ENCODE measurements at places on chromosomes 12 and 14. TPM values are rescaled to one million over a fixed set of nuclear protein-coding genes. Genes with fewer than 3 reads are reported as not detected.

Gene SERPINA1
- total RNA-seq, result 9.1 TPM

Gene NKX2-1
- 0.84 TPM for total RNA-seq

DNA sequence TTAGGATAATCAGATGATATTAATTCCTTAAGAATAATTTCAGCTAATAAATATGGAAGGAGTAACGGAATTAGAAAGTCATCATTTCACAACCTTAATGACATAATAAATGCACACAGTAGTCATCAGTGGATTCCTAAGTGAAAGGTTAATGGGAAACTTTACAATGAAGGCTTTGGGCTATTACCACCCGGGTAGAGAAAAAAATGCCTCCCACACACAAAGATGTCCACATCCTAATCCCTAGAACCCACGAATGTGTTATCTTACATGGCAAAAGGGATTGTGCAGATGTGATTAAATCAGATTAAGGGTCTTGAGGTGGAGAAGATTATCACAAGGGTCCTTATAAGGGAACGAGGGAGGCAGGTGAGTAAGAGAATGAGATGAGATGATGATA is 5.6 kb downstream of the TMED10 start:
- no peak for DNase-seq

GRCh38 chr12:11568762-11569478 is 80.6 kb upstream of the ETV6 start:
- DNase-seq, result no peak

DNA sequence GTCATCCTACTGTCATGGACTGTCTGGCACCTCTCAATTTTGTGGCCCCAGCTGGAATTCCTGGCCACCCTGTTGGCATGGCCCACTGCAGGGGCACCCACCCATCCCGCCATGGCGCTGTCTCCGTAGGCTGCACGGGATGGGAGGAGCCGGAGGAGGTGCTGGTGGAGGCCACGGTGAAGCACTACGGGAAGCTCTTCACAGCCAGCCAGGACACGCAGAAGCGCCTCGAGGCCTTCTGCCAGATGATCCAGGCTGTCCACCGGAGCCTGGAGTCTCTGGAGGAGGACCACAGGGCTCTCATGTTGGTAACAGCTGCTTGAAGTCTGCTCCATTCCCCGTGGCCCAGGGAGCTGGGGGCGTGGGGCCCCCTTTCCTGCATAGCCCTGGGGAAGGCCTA is 3.9 kb downstream of the CCDC197 start:
- DNase-seq, result no peak

Gene KRT86
- total RNA-seq, result 1.5 TPM

DNA sequence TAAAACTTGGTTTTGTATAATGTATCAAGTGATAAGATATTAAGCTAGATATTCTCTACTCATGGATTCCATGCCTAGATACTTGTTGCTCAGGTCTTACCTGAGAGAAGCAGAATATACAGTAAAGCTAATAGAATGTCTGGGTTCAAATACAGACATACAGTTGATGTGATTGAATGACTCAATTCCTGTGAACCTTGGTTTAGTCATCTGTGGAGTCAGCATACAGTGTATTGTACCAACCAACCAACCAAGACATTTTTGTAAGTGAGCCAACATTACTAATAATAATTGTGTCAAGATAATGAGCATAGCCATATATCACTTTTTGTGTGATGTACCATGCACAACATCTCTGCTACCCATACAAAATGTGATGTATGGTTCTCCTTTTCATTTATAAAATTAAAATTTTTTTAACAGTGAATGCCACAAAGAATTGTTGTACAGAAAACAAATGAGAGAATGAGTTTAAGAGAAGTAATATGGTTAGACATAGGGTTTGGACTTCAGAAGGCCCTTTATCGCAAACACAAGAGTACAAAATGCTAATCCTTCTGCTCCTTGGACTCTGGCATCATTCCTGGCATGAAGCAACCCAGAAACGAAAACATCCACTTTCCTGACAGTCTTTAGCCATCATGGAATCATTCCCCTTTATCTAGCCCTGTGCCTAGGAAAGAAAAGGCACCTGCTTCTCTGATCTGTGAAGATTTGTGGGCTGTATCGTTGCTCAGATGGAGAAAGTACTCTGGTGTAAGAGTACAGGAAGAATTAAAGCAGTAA is 977.2 kb upstream of the USP15 start:
- no peak for DNase-seq

DNA sequence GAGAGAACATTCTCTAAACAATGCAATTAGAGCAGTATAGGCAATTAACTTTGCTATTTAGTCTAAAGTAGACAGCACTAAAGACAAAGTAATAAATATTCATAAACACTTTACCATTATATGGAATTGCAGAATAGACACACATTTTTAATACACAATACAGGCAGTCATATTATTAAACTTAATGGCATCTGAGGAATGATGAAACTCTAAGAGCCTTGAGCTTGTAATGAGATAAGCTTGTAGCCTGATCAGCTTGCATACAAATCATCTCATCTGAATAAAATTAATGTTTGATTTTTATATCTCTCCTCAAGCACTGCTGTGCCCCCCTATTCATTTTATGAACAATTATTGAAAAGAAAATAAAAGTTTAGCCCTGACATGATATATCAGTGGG is 107.6 kb downstream of the MGAT4C start:
- no peak for DNase-seq

Gene AQP6
- not detected for total RNA-seq

Gene CCDC175
- total RNA-seq, result not detected

GRCh38 chr12:121579981-121580868 is 598 bp downstream of the KDM2B start:
- no peak for DNase-seq

DNA sequence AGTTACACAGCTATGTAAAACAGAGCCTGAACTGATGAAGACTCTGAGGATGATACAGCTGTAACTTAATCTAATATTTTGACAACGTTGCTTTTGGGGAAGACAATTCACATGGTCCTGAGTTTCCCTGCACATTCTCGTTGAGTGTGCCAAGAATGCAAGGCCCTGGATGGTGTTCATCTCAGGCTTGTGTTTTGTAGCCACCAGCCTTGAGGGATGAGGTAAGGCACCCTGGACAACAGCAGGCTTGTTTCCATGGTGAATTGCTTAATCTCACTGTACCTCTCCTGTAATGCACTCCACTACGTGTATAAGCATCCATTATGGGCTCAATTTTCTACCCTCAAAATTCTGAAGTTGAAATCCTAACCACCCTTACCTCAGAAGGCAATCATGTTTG is 2.1 kb downstream of the CATSPERB start:
- no peak for DNase-seq

Gene KLRC3
- total RNA-seq, result 1.8 TPM

- DNase-seq, result no peak
Observed at GRCh38 chr14:101813833-101814232, 52.3 kb downstream of the PPP2R5C start.

GRCh38 chr12:117563007-117563406 is 201.6 kb upstream of the NOS1 start:
- no peak for DNase-seq

GRCh38 chr14:97442363-97442762 is 645.2 kb downstream of the VRK1 start:
- no peak for DNase-seq

GRCh38 chr14:76810525-76810924 is 2.2 kb downstream of the ANGEL1 start:
- no peak for DNase-seq

GRCh38 chr12:3542911-3543310 is 51.9 kb downstream of the PRMT8 start:
- no peak for DNase-seq

DNA sequence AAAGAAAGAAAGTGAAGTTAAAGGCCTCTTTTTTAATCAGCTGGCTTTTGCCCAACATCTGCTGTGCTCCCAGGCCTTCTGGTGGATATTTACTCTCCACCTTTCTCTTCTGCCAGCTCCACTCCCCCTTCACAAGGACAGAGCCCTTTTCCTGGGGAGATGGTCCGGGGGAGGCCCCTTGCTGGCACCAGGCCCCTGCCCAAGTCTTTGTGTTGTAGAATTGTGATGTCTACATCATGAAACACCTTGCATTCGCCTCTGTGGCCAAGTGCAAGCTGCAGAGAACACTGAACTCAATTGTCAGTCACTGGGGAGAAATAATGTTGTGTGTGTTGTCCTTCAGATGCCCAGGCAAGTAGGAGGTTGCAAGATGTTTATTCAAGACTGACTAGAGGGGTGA is 150.3 kb downstream of the DPF3 start:
- DNase-seq, result no peak

Gene AMN
- 5.7 TPM for total RNA-seq
